Fibroblast of skin of left biceps (primary cell): ENCODE measurements at places on chromosomes 13 and 19.
A peak's percentile ranks its signal among the peaks of the same experiment; 100 is the strongest.

- DNase-seq: no peak
Observed at GRCh38 chr13:110854866-110855265, 60.0 kb downstream of the ANKRD10 start.

DNA sequence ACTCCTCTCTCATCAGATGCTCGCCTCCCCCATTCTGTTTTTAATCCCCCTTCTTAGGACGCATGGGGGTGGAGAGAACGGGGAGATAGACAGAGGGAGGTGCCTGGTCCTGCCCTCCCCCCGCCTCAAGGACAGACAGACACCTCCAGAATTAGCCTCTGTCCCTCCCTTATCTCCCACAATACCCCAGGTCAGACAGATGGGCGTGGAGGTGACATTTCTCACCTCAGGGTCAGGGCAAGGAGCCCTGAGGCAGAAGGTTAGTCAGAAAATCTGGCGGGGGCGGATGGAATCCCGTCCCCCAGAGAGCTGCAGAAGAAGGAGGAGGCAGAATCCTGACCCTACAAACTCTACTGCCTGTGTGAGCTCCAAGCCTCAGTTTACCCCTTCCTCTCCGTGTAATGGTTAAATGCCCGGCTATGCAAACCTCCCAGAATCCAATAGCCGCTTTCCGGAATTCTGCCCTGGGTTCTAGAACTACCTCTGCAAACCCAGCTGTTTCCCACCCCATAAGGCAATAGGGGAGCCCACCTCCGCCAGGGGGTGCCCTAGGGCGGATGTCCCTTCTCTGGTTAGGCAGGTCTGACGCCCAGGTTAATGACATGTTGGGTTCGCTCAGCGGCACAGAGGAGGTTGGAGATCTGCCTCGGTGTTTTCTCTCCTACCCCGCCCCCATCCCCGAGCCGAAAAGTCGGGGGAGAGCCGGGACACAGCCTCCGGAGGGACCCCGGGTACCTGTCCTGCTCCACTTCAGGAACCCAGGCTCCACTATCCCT is 900 bp downstream of the PPP1R13L start:
- no peak for DNase-seq

- DNase-seq: no peak
Observed at GRCh38 chr19:57687363-57688010, 5.7 kb downstream of the ZNF551 start.

- DNase-seq: no peak
Observed at GRCh38 chr13:30774214-30774730, 38.9 kb downstream of the ALOX5AP start.

DNA sequence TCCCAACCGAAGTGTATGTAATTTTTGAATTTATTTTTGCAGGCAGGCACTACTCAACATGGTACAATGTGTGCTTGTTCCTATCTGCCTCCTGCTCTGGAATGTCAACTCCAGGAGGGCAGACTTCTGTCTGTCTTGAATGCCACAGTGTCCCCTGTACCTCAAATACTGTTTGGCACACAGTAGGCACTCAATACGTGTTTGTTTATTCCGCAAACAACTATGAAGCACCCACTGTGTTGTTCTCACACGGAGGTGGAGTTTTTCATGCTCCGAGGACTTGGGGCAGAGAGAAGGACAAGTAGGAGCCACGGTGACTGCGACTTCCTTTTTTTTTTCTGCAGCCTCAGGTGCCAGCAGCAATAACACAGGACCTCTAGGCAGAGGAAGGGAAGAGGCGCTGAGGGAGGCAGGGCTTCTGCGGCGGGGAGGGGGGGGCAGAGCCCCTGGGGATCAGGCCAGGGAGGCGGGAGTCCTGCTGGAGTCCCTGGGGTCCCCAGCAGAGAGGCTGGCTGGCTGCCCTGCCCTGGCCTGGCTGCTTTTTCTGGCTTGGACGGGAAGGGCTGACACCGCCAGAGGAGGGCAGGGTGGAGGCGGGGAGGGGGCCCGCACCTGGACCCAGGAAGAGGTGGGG is 29.3 kb upstream of the TNFAIP8L1 start:
- no peak for DNase-seq

DNA sequence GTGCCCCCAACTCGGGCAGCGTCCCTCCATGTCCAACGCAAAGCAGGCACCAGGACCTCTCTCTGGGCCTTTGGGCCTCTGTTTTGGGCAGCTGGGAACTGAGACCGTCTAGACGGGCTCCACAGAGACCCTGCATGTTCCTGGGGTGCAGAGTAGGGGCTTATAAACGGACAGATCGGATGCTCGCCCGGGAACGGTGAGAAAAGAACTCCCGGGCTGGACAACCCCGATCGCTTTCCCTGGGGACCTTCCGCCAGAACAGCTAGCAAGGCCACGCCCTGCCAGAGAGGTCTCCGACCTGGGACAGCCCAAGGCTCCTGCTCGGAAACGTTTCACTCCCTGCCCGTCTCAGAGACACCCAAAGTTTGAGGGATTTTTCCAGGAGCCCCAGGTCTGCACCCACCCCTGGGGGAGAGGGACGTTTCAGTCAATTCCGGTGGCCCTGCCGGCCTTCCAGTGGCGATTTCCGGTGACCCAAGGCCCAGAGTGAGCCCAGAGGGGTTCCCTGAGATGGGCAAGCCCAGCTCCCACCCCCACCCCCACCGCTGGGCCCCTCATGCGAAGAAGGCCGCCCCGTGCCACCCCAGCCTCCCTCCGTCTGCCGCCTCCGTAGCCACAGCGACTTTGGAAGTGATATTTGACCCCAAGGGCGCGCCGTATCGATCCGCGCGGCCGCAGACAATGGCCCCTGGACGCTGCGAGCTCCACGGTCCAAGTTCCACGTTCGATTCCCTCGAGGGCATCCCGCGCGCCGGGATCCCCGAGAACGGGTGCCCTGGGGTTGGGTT is 1.7 kb downstream of the NR2F6 start:
- no peak for DNase-seq

GRCh38 chr19:16470911-16471811 is 609 bp downstream of the EPS15L1 start:
- no peak for DNase-seq

GRCh38 chr19:4368128-4368820 is 24.9 kb downstream of the MPND start:
- no peak for DNase-seq

DNA sequence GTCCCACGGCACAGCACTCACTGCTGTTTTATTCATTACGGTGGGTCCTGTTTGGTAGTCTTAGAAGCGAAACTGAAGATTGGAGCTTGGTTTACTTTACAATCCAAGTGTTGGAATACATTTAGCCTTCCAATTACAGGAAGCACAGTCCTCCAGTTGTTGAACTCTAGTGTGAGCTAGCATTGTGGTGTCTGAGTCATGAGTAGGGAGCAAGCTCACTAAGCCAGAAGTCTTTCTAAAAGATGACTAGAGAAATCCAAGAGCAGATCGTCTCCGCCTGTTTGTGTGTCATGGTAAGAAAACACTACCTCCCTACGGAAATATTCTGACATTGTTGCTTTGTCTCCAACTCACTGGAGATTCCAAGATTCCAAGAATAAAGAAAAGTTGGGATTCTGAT is 10.1 kb upstream of the SHISA2 start:
- no peak for DNase-seq

GRCh38 chr13:48975101-48975855 is 434 bp upstream of the FNDC3A start:
- no peak for DNase-seq

DNA sequence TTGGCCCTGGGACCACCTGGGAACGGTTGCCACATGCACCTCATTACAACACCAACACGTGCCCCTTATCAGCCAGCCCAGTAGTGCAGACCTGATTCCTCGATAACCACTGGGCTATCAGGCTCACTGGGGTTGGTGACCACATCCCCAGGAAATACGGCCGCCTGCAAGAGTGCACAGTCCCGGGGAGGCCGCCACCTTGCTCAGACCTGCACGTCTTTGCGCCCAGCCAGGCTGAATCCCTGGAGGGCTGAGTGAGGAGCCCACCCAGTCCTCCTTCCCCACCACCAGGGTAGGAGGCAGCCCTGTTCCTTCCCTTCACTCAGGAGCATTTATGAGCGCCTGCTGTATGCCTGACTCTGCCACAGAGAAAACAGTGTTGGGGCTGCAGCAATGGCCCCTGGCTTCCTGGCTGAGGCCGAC is 67.8 kb downstream of the CEBPG start:
- DNase-seq: no peak

DNA sequence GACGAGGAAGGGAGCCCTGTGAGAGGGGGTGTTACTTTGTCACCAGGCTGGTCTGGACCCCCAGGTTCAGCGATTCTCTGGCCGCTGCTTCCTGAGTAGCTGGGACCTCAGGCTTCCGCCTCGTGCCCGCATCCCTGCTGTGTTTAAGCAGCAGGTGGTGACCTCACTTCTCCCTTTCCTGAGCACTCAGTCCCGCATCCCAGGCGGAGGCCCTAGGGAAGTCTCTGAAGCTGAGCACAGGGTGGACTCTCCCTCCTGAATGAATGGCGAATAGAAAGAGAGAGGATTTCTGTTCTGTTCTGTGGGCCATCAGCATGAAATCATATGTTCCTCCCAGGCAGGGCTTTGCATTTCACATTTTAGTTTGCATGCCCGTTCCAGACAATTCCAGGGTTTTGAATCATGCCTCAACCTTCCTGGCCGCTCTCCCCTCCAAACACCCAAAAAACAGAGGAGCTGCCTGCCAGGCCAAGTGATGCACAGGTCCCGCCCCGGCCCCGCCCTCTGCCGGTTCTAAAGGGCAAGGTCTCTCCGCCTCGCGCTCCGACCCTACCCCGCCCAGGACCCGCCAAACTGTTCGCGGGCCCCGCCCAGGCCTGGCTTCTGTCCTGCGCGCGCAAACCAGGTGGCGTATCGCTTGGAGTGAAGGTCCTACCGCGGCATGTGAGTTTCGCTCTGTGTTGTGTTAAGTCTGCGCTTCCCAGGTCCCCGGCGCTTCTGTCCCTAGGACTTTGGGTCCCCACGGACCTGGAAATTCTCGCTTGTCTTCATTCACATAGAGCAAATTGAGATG is 35.1 kb upstream of the ZNF808 start:
- DNase-seq: no peak

DNA sequence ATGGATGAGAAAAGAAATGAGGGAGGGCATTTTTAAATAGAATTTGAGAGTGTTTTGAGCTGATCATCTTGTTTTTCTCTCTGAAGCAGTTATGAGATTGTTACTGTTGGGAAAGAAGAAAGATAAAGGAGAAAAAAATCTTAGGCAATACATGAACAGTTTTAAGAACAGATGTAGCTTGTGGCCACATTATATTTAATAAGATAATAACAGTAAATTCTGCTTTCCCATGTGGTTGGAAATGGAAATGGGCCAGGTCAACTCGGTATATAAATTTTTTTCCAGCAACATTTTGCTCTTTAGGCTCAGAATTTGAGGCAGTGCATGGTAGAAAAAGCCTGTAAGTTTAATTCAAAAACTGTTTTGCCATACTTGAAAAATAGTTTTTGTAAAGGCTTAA is 118.7 kb downstream of the POSTN start:
- no peak for DNase-seq

DNA sequence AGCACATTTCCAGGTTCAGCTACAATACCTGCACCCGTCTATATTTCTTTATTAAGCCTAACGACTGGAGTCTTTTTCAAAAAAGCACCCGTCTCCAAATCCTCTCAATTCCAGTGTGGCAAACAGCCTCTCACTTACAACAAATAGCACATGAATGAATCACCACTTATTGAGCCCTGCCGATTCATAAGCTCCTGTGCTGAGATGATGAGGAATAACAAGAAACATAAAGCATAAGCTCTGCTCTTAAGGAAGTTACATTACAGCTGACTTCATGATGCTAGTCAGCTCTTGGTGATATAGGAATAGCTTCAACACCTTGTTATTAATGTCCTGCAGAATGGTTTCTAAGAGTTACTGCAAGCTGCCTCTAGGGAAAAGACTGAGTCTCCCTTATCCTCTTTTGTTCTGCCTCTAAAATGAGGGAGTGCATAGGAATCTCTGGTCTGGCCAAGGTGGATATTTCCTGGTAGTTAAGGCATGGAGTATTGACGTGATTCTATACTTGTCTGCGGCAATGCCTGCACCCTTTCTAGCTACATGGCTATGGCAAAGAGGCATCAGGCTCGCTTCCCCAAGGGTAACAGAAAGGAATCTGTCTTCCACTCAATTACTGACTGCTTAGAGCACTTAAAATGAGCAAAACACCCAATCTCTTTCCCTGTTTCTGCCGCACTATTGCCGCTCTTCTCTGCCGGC is 195.7 kb downstream of the KLF12 start:
- DNase-seq: peak; percentile 79

- no peak for DNase-seq
Observed at GRCh38 chr13:33050161-33050560, 33.9 kb downstream of the KL start.

- DNase-seq: no peak
Observed at GRCh38 chr13:20673715-20674114, 29.8 kb upstream of the IL17D start.

- DNase-seq: no peak
Observed at GRCh38 chr19:18855647-18856384, 24.1 kb downstream of the UPF1 start.

DNA sequence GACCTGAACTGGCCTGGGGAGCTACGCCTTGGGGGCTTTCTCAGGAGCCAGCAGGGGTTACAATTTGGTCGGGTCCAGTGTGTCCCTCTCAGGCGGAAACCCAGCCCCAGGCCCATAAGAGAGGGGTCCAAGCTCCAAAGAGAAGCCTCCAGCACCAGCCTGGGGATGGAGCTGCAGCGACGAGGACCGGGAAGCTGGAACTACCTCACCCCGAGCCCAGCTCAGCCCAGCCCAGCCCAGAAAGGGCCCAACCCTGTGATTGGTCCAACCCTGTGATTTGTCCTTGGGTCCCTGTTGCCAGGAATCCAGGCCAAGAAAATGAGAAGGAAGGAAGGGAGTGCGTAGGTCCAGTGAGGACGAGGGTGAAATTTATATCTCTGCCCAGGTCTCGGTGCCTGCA is 24.1 kb downstream of the CLEC4M start:
- DNase-seq: no peak

DNA sequence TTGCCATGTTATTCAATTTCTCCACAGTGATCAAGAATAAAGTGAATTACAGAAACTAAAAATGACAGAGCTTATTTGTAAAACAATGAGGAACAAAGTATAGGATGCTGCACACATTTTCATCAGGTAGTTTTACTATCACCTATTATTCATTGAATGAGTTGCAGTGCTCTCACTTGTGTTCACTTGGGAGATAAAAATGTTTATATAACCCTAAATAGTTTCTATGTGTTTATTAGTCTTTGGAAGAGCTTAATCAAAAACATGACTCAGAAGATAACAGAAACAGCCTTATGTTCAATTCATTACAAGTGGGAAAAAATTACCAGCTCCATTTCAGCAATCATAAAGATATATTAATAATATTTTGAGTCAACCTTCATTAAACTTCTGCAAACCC is 796.2 kb downstream of the SLITRK1 start:
- DNase-seq: no peak

GRCh38 chr13:78497702-78498355 is 105.5 kb downstream of the POU4F1 start:
- DNase-seq: no peak
